ENCODE measurements at places on chromosomes 6 and 20. TPM values are rescaled to one million over a fixed set of nuclear protein-coding genes. Genes with fewer than 3 reads are reported as not detected.

DNA sequence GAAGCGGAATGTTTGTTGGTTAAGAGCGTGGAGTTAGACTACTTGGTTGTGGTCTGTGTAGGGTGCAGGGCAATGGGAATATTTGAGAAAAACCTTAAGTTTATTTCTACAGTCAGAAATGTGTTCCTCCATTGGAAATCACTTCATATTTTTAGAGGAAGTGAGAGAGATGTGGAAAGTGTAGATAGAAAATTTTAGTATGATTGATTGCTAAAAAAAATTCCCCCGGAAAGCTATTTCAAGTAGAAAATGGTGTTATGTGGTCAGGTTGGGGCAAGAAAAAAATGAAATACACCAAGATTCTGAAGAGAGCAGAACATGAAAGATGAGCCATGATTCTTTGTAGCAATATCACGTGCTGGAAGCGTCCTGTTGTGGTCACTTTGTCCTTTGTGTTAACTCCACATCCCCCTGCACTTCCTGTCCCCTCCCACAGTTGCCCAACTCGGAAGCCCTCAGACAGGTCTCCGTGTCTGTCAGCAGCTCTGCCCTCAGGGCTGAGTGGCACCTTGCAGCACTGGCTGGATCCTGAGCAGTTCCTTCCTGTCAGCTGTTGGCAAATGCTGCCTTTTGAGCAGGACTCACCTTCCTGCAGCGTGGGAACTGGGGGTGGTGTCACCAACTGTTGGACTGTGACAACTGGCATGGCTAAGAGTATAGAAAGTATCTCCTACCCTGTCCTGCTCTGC lies 137.5 kb upstream of the SLC24A3 start:
- no peak for DNase-seq

DNA sequence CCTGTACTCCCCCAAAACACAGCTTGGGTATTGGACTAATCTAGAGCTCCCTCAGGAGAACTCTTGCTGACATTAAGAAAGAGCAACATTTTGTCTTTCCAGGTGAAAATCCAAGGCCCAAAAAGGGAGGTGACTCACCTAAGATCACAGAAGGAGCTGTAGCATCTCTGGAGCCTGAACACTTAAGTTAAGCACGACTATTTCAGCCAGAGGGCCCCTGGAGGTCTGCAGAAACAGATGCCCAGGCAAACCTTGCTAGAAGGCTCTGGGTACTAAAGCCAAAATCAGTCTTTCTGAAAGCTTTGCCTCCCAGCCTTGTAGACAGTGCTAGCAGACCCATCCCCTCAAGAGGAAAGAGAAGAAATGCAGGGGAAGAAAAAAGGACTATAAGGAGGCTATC lies 8.8 kb downstream of the EDN1 start:
- no peak for DNase-seq

- peak; percentile 83 for DNase-seq
Observed at GRCh38 chr20:45344168-45344860, 3.9 kb downstream of the SDC4 start.

DNA sequence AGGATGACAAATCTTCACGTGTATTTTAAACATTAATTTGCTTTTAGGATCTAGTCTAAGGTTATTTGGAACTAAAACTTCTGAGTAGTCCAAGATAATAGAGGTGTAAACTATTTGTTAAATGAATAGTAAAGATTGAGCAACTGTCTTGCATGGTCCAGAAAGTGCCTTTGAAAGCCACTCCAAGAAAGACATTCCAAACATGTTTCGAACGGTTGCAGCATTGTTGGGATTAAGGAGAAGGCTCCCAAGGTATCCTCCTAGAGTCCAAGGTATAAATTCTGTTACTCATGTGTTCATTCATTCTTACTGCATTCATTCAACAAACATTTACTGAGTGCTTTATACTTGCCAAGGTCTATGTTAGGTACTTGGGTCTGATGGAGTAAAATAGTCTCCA lies 28.8 kb upstream of the MYLK2 start:
- DNase-seq = no peak

The RCAN2 gene
- total RNA-seq = 2.7 TPM

The POM121L2 gene
- not detected for total RNA-seq
